ENCODE measurements at places on chromosomes 3 and 15.

GRCh38 chr15:99051308-99051707, 43.7 kb upstream of the PGPEP1L start:
- DNase-seq: no peak

GRCh38 chr3:134487406-134487805, 1.5 kb downstream of the CEP63 start:
- DNase-seq: no peak

- no peak for DNase-seq
These were observed 175.0 kb upstream of the PFN2 start for GRCh38 chr3:150145659-150146058.

- no peak for DNase-seq
These were observed 7.9 kb upstream of the RTP3 start for GRCh38 chr3:46489875-46490274.

- DNase-seq: no peak
These were observed 2.2 kb downstream of the SATB1 start for GRCh38 chr3:18422972-18423371.

DNA sequence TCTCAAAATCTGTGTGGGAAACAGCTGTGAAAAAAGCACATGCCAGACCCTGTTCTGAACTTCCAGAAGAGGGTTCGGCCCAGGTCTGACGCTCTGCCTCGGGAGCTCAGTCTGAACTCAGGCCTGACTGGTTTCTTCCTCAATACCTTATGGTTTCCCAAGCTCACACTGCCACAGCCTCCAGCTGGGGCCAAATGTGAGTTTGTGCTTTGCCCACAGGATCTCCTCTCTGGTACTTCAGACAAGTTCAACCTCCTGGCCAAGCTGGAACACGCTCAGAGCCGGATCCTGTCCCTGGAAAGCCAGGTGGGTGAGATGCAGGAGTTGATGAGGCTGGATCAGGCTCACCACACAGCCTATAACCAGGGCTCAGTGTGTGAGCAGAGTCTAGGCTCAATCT, 33.8 kb downstream of the CYP11A1 start:
- DNase-seq: no peak

DNA sequence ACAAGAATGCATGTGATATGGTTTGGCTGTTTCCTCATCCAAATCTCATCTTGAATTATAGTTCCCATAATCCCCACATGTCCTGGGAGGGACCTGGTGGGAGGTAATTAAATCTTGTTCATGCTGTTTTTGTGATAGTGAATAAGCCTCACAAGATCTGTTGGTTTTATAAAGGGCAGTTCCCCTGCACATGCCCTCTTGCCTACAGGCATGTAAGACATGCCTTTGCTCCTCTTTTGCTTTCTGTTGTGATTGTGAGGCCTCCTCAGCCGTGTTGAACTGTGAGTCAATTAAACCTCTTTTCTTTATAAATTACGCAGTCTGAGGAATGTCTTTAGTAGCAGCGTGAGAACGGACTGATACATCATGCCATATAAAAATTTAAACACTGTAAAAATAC, 1537.0 kb downstream of the OTOL1 start:
- DNase-seq: no peak

DNA sequence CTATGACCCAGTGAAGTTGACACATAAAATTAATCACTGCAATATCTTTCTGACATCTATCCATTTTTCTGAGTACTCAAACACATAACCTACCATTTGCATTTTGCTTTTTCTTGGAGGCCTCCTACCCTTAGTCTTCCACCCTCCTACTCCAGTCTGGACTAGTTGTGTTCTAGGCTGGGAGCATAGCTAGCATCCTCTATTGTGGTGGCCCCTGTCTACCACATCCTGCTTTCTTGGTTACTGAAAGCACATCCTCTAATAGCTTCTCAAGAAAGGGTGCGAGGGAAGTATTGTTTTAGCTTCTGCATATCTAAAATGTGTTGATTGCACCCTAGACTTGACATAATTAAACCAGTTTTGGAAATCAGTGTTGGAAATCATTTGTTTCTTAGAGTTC, 176.5 kb downstream of the THSD4 start:
- DNase-seq: no peak

DNA sequence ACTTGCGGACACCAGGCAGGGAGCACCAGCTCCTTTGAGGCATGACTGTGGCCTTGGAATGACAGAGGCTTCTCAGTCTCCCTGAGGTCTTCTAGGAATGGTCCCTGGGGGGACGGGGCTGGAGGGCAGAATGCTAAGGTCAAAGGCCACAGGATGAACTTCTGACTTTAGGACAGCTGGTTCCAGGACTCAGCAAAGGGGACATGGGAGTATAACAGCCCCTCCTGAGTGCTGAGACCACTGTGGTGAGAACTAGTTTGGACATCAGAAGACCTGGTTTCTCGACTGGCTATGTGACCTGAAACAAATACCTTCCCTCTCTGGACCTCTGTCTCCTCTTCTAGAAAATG, 17.8 kb downstream of the ITGA11 start:
- DNase-seq: no peak

DNA sequence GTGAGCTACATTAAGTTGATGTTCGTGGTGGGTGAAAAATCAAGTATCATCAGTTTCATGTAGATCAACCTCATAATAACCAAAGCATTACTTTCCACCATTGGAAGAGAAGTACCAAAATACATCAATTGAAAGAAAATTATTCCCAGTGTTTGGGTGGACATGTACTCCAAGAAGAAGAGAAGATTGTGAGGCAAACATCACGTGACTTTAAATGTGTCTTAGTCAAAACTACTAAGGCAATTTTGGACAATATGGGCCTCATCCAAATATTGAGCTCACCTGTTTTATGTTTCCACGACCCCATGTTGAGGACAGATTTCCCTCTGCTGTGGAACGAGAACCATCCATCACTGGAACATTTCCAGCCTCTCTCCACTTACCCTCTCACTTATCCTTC, 303.0 kb upstream of the LMCD1 start:
- DNase-seq: no peak

GRCh38 chr3:11384074-11384473, 111.9 kb downstream of the ATG7 start:
- no peak for DNase-seq

DNA sequence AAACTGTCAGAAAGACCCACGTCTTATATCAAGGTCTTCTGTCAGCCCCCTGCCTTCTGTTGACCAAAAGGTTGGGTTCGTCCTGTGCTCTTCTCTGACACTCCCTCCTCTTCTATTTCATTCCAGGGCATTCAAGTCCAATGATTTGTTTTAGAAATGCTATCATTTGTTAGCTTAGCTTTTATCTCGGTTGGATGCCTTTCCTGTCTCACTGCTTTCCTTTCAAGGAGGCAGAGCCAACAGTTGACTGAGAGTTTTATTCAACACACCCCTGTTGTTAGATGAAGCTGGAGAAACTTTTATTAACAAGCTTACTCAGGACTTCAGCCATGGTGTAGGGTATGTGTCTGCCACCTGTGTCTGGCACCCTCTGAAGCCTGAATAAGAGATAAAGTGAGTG, 112.0 kb upstream of the SLC7A14 start:
- no peak for DNase-seq

DNA sequence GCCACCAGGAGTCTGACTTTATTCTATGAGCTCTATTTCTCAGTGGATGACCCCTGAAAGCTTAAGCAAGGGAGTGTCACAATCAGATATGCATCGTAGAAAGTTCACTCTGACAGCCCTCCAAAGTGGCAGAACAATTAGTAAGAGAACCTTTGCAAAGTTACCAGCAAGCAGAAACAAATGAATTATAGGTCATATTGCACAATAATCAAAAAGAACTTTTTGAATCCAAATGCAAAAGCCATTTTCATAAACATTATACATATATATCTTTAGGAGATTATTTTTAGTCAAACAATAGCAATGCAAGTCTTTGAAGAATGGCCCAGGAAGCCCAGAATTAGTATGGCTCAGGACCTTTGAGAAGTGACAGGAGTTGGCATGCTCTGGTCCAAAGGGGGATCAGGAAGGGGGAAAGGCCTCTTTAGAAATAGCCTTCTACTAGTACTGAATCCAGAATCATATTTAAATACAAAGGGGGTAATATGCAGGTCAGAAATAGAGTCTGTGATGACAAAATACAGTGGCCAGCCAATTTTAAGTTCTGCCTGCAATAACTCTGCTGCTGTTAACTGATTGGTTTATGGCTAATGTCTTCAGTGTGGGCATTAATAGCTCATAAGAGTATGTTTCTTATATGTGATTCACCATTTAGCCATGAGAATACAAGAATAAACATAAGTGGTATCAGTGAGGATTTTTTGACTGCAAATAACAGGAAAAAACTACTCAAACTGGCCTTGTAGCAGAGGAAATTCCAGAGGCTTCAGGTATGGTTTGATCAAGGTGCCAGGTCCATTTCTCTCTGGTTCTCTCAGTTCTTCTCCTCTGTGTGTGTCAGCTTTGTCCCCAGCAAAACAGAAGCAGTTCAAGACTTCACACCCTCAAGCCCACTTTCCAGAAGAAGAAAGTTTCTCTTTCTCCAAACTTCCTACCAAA, 17.0 kb upstream of the ITGB5 start:
- DNase-seq: no peak

DNA sequence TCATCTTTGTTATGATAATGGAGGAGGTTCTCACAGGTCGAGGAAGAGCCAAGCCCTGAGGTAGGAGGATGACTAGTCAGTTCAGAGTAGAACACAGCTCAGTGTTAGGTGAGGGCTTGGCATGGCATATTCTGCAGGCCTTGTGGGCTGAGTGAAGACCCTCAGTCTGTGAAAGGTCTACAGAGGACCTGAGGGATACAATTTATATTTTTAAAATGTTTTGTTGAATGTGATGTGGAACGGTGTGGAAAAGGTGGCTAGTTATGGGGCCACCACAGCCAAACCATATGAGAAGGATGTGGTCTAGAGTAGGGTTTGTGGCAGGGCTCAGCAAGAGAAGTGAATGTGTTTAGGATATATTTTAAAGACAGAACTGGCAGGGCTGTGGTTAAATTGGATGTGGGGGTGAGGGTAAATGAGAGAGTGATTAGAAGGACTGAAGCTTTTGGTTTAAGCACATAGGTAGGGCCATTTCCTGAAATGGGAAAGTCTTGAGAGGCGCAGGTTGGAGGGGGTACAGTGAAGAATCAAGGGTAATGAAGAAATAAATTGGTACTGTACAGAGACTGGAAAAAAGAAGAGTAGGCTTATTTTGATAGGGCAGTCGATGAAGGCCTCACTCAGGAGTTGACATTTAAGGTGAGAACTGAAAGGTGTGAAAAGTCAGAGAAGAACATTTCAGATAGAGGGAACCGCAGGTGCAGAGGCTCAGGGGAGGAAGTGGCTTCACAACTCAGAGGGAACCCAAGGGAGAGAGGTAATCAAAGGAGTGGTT, 60.5 kb downstream of the SPTSSB start:
- DNase-seq: no peak

DNA sequence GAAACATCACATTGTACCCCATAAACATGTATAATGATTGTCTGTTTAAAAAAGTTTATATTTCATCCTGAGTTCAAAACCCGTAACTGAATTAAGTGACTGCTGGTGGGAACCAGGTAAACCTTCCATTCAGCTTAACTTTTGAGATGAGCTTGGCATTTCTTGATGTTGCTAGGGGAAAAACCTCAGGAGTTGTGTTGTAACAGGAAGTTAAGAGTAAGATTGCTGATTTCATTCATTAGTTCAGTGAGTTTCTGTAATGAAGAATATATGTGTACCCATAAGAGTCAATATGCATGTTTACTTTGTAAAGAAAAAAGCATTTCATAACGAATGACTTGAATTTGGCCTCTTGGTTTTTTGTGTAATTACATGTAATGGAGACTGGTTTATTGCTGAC, 32.5 kb downstream of the CTSH start:
- DNase-seq: no peak

- no peak for DNase-seq
These were observed 43.9 kb downstream of the ZNF148 start for GRCh38 chr3:125331243-125331642.

DNA sequence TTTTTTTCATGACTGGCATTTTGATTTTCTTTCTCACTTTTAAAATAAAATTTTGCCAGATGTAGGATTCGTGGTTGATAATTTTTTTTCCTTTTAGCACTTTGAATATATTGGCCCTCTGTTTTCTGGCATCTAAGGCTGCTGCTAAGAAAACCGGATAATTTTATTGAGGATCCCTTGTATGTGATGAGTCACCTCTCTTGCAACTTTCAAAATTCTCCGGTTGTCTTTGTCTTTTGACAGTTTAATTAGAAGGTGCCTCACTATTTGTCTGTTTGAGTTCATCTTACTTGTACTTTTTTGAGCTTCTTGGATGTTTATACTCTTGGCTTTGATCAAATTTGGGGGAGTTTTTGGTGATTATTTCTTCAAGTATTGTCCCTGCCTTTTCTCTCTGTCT, 349.7 kb downstream of the LPP start:
- no peak for DNase-seq

DNA sequence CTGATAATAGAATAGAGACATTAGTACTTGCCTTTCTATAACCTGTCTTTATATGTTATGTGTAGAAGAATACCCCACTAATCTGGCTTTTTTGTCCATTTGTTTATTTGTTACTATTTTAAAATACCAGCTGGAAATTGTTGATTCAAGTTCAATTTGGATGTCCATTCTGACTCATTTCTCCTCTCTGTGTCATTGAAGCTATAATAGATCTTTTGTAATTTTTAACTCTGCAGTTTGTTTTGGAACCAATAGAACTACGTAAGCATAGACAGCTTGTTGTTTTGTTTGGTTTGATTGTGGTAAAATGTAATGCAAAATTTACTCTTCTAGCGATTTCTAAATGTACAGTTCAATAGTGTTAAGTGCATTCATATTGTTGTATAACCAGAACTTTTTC, 390.4 kb downstream of the ZIC1 start:
- no peak for DNase-seq

- no peak for DNase-seq
These were observed 115.0 kb upstream of the TPRG1 start for GRCh38 chr3:189056646-189057335.

- no peak for DNase-seq
These were observed 55.9 kb upstream of the MEF2A start for GRCh38 chr15:99509686-99510461.

DNA sequence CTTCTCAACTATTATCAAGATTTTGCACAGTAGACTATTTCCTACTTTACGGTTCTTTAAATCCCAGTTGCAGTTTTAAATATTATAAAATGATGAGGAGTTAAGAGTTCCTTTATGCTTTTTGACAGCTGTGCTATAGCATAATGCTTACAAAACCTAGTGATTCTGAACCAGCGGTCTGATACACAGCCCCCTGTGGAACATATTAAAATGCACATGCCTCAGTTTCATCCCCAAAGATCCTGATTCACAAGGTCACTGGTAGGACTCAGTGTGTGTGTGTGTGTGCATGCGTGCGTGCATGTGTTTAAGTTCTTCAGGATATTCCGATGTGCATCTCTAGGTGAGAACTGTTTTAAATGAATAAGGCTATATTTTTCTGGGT, 330.1 kb upstream of the TPM1 start:
- no peak for DNase-seq

- DNase-seq: no peak
These were observed 27.4 kb downstream of the SMAD6 start for GRCh38 chr15:66729331-66729951.

DNA sequence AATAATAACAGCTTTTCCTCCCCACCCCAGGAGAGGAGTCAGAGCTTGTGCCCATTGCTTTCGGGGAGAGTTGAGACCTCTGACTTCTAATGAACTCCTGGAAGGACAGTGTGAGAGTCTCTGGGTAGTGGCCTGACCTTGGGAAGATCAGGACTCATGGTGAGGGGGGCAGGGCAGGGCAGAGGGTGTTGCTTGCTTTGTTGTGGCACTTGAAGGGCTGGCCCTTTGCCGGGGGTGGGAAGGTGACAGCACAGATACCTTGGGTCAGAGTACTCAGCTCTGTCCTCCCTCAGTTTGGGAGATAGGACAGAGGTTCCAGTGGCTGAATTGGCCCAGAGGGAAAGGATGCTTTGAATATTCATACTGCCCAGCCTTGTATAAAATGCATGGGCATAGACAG, 15.8 kb downstream of the RBP2 start:
- DNase-seq: no peak

GRCh38 chr15:26294059-26294689, 431.0 kb upstream of the ATP10A start:
- DNase-seq: no peak
